ENCODE measurements at places on chromosomes 2 and 18.

- no peak for DNase-seq
These were observed 11.2 kb downstream of the ANKAR start for GRCh38 chr2:189685540-189686229.

- no peak for DNase-seq
These were observed 2.5 kb upstream of the SP100 start for GRCh38 chr2:230413479-230413878.

DNA sequence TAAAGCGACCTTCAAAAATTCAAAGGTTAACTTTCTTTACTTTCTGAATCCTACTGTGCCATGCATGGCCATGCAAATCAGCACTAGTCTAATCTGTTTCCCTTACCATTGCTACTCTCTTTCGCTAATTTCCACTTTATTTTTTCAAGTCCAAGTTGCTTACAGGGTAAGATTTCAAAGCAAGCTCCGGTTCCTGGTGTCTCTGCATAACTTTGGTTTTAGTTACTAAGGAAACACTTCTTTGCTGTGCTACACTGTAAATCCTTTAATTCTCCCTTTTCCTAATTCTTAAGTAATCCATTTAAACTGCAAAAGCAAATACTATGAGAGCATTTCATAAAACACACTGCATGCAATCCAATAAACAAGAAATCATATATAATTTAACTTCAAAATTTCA is 383.5 kb upstream of the LYPD1 start:
- no peak for DNase-seq

DNA sequence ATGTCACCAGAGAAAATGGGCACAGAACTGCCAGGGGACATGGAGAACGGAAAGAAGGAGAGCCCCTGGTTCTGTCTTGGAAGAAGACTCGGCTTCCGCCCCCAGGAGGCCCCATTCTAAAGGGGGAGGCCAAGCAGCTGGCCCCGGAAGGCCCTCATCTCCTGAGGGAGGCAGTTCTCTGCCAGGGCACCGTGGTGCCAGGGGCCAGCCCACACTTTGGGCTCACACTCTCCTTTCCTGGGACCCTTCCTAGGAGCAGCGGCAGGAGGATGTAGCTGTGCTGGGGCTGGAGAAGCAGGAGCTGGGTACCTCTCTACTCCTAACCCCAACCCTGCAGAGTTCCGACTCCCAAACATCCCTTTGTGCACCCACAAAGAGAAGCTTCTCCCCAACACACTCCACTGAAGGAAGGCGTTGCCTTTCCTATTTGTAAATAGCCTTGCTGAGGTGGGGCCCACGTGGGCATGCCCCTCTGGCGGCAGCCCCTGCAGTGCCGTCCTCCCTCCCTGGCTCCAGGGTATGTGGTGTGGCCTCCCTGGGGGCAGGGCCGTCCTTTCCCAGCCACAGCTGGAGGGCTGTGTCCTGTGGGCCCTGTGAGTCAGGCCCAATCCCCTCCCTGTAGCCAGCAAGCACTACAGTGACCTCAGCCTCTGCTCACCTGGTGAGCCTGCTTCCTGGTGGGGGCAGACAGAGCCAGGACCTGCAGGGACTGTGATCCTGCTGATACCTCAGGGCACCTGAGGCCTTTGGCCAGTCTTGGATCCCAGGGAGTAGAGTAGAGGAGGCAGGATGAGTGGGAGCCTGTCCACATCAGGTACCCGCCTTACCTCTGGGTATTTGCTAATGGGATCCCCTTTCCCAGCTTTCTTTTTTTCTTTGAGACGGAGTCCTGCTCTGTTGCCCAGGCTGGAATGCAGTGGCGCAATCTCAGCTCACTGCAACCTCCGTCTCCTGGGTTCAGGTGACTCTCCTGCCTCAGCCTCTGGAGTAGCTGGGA is 26.6 kb downstream of the ZFP36L2 start:
- DNase-seq = no peak

DNA sequence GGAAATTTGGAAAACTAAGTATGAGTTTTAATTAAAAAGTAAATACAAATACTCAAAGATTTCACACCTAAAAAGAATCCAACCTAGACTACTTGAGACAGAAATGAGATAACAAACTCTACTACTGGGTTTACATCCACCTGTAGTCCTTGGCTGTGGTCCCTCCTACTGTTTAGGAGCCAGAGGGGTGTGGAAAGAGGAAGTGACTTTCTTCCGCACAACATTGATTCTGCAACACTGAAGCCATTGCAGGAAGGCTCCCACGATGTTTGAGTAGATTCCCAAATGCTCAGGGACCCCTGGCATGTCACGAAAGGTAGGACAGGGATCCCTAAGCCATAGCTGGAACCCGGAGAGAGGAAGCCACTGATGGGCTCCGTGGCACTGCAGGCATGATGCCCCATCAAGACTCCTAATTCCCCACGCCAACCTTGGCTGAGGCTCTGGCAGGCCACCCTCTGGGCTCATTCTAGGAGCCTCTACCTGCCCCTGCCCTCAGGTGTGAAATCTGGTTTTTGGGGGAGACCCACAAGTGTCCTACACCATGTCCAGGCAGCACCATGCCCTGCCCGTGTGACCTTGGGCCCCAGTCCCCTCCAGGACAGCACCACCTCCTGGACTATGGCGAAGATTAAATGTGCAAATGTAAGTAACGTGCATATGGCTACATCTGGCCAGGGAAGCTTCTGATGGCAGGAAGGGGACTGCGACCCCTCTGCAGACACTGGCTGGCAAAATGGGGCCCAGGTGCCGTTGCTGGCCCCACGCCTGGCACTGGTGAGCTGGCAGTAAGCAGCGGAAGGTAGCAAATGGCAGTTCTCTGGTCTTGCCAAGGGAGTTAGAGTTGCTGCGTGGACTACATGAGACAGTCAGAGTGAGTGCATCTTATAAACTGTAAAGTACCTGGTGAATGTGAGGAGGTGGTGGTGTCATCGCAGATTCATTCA is 38.2 kb upstream of the MAL start:
- no peak for DNase-seq

DNA sequence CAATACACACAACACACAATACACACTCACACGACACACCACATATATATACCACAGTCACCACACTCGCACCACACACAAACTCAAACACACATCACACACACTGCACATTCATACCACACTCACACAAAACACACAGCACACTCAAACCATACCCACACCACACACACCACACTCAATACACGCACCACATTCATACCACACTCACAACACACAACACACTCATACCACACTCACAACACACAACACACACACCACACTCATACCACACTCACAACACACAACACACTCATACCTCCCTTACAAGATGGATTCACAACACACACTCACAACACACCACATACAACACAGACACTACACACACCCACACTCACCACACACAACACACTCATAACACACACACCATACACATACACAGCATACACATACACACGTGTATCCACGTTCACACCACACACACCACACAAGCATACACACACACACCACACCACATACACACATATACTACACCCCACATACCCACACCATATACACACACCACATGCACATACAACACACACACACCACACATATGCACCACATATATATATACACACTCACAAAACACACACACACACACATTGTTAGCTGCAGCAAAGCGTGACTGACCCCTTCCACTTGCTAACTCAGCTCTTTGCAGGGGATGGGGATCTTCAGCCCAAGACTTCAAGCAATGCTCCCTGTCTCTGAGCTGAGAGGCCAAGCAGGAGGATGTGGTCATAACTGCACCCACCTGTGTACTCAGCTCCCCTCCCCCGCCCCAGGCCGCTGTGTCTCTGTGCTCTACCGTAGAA is 59.0 kb downstream of the SDC1 start:
- no peak for DNase-seq

DNA sequence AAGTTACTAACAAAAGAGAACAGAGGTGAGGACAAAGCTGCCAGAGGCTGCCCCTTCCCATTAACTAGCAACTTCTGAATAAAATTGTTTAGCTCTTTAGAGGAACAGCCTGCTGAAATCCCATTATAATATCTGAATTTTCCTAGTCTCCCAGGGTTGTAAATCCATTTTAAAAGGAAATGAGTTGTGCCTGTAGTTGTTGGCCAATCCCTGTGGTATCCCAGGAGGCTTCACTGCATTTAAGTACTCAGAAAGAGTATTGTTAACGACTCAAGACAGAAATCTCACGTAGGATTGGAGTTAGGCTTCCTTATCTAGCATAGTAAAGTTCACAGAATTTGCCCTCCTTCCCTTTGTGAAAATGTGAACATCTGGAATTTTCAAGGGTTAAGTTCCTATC is 8.9 kb downstream of the LAPTM4A start:
- DNase-seq = no peak

DNA sequence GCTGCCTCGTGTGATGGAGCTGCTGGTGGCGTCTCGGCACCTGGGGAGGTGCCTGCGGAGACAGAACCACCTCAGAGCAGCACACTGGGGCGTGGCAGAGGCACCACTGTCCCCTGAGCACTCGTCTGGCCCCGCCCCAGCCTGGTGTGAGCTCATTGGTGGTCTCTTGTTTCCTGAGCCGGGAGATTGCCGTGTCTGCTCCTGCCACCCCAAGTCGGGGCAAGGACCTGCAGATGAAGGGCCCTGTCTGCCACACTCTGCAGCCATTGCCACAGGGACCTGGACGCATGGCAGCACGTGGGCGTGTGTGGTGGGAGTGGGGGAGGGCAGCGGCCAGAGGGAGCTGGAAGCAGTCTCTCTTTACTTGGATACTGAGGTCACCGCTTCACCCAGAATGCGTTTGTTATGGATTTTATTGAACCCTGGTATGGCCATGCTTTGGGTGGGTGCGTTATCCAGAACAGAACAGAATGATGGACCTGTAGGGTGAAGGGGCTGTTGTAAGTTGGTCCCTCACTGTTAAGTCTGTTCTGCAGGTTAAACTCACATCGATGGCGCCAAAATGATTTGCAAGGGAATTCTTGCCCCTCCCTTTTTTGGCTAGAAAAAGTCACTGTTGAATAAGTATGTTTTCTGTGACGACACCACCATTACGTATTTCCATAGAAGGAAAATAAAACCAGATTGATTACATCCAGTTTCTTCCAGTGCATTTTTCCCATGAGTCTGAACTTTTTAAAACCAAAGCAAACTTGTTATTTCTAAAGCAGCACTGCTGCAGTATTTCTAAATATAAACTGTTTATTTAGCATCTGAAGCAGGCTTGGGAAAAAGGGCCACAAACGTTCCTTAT is 92.0 kb downstream of the USP40 start:
- no peak for DNase-seq

GRCh38 chr2:45259138-45259537 is 249.9 kb upstream of the SIX2 start:
- no peak for DNase-seq

- DNase-seq = no peak
These were observed 762.3 kb downstream of the BCL11A start for GRCh38 chr2:59791004-59791618.

GRCh38 chr2:55952415-55952814 is 28.8 kb upstream of the EFEMP1 start:
- no peak for DNase-seq

DNA sequence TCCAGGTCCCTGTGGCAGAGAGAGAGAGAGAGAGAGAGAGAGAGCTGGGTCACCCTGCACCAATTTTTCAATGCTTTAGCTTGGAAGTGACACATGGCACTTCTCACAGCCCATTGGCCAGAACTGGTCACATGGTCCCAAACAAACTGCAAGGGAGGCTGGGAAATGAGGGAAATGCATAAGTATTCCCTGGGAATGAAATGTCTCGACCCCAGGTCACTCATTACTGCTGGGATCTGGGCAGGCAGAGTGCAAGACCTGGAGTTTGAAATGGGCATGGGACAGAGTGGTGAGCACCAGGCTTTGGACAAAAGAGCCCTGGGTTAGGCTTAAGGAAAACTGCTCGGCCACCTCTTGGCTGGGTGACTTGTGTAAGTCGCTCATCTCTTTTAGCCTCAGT is 37.0 kb downstream of the SMAD7 start:
- DNase-seq = no peak

GRCh38 chr2:144015655-144016245 is 504.2 kb downstream of the ZEB2 start:
- no peak for DNase-seq

DNA sequence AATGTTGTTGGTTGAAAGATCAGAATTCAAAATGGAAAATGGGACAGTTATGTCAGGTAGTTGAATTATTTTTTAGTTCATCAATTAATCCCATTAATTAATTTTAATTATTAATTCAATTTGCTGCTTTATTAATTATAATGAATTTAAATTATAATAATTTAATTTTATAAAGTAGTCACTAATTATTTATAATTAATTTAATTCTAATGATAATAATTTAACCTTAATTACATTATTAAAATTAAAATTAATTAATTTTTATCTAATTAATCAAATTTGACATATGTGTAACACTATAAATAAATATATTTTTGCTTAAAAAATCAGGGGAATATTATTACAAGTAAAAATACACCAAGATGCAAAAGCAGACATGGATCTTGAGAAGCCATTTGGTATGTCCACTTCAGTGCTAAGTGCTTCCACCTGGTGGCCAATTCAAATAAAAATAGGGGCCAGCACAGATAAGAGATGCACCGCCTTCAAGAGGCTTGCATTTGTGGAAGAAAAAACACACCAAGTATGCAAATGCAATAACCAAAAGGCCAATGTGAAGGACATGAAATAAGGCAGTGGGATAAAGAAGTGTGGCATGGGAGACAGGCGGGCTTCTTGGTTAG is 73.2 kb downstream of the MBP start:
- DNase-seq = no peak

DNA sequence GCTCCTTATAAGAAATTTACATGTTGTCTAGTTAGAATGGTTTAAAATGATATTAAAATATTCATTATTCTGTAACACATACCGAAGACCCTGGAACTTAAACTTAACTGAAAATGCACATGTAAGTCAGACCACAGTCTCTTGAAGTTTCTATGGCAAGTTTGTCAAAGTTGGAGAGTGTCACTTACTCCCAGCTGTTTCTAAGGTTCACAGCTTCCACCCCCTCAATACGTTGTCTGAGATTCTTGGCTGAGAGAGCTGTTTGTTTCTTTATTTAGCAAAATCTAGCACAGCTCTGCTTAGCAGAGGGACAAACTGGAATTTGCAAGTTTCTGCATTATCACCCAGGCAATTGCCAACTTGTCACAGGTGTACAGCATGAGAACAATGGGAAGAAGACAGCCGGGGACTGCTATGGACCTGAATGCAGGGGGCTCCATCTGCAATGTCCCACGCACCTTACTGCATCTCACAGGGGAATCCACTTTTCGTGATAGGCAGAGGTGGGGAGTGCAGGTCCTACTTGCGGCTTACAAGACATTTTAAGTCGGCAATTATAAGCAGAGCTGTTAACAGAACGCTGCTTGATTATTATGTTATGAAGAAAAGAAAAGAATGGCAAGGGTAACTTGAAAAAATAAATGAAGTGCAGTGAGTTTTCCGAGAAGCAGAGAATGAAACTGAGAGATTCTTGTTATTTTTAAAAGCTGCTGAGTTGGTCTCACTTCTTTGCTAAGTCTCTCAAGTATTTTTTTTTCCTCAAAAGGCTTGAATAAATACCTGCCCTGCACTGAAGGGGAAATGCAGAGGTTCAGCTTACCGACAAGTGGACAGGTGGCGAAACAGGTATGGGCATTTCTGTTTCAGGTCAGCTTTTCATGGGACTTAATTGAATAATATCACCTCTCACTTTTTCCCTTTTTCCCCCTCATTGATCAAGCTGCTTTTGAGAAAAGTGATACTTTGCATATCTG is 1072.1 kb upstream of the FANCL start:
- DNase-seq = no peak
